Stimulated activated CD4-positive, alpha-beta T cell treated with anti-CD3 and anti-CD28 coated beads, Interleukin-12 subunit alpha, Interleukin-12 subunit beta, amount 100 ng/mL, for 48 hours (primary cell): ENCODE measurements at places on chromosomes 13 and 19.

GRCh38 chr19:7928741-7929701, 3.1 kb upstream of the CTXN1 start:
- DNase-seq, result peak; percentile 52

GRCh38 chr19:3100331-3100730, 6.2 kb downstream of the GNA11 start:
- DNase-seq, result no peak

DNA sequence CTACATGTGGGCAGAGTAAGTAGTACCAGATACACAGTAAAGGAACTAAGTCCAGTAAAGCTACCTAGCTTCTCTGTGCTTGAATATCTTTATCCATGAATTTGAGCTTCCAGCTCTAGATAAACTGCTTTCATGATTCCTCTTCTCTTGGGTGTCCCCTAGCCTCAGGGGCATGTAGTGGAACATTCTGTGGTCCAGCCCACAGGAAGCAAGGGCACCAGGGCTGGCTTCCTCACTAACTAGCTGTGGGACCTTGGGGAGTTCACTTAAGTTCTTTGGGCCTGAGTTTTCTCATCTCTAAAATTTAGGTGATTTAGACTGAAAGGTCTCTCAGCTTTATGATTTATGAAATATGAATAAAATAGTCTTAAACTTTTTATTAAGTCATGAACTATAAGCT, 185.7 kb downstream of the KATNAL1 start:
- no peak for DNase-seq

- DNase-seq, result peak; percentile 8
Measured at GRCh38 chr19:53772943-53773342, 51.2 kb downstream of the NLRP12 start.

GRCh38 chr13:82739881-82740280, 1142.4 kb downstream of the SLITRK1 start:
- DNase-seq, result no peak
